Stimulated activated CD8-positive, alpha-beta memory T cell treated with anti-CD3 and anti-CD28 coated beads, Interleukin-4, amount 100 ng/mL, for 4 hours (primary cell): ENCODE measurements at places on chromosomes 5 and 9.

GRCh38 chr9:17876687-17877086 lies 297.8 kb downstream of the SH3GL2 start:
- DNase-seq = no peak

DNA sequence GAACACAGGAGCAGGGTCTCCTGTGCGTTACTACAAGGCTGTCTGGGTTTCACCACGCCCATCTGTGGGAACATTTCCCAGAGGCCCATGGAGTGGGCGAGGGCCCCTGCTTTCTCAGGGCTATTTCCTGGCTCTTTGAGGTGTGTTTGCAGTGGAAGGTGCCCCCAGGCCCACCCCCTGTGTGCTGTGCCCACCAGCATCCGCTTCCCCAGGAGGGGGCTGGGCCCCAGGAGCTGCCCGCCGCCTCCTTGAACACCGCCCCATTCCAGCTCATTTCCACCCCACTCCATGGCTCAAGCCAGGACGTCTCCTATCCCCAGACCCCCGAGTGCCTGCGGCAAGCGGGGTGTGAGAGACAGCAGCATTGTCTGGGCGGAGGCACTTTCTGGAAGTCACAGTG lies 70.5 kb downstream of the NEK6 start:
- DNase-seq = no peak

DNA sequence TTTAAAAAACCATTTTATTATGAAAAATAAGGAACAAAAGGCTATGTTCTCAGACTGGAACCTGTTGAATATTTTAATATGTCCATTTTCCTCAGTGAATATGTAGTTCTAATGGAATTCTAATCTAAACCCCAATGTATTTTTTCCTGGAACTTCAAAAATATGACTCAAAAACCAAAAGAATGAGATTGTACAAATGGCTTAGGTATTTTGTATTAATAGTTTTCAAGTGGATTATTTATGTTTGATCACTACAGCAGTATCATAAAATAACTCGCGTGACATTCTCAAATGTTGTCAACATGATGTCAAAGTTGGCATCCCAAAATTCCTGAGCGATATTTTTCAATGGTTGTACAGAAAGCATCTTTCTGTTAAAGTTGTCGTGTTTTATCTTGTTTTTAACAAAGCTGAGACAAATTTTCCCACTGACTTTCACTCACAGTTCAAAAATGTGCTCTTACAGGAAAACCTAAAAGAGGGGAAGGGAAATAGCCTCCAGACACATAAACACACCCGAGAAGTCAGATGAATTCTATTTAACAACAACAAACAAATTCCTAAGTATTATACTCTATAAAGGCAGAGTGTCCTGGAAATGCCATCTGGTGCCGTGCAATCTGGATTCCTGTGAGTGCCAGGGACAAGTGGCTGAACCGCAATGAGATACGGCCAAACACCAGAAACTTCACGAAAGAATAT lies 68.1 kb upstream of the TAS2R1 start:
- no peak for DNase-seq

- DNase-seq = no peak
These were observed 370.4 kb upstream of the PTPRD start for GRCh38 chr9:10983251-10983650.

GRCh38 chr9:93477397-93477796 lies 24.0 kb upstream of the FAM120AOS start:
- DNase-seq = no peak

DNA sequence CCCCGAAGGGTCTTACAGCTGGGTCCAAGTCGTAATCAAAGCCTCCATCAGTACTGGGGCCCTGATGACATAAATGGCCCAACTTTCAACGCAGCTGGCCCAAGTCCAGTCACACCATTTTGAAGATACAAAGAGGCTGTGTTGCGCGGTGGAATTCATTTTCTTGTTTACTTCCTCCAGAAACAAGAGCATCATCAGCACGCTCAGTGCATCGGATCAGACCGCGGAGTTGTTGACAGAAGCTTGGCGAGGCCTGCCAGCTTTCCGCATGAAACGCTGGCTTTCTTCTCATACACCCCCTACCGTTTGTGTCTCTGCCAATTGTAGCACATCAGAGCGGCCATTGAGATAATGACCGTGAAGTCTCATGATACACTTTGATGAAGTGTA lies 101.7 kb upstream of the SPATA31D4 start:
- DNase-seq = no peak

DNA sequence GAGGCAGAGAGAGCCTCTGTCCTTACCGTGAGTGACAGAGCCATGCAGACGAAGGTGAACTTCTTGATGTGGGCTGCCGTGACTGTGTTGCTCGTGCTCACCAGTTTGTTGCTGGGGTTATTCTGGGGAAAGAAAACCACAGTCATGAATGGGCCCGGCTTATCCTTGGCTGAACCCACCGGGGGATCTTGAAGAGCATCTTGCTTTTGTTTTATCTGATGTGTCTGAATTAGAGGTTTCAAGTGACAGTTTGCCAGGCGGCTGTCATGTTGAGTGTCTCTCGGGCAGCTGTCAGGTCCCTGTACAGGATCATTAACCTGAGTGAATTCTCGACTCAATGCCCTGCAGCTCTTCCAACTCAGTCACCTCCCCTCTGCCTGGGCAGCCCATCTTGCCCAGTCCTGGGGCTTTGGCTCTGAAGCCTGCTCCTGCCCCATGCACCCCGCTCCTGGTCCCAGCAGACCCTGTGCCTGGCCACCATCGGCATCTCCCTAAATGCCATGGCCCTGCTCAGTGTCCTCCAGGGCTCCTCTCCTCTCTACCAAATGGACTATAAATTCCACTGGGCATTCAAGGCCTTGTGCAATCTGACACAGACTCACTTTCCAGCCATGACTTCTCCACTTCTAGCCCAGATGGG lies 77.4 kb downstream of the OTULIN start:
- no peak for DNase-seq

- no peak for DNase-seq
These were observed 41.3 kb upstream of the C9orf72 start for GRCh38 chr9:27614551-27614950.

- no peak for DNase-seq
These were observed 6.5 kb downstream of the CAST start for GRCh38 chr5:96668725-96669124.

- DNase-seq = no peak
These were observed 8.1 kb downstream of the CCDC180 start for GRCh38 chr9:97315550-97315949.

DNA sequence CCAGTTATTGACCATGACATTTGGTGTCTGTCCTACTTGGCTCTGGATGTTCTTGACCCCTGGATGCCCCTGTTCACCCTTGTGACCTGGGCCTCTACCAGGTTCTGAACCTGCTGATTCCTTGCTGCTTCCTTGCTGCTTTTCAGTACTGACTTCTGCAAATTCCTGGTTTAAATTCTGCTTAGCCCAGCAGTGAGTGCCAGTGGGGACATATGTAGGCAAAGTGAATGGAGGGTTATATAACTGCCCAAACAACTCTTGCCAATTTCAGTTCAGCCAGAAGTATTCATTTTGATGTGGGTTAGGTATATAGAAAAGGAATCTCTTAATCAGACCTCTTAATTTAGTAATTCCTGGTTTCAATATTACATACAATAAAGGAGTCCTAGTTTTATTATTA lies 220.6 kb downstream of the TAF11L14 start:
- DNase-seq = no peak

GRCh38 chr5:148416921-148417320 lies 33.2 kb downstream of the FBXO38 start:
- no peak for DNase-seq

- DNase-seq = no peak
These were observed 31.5 kb upstream of the EQTN start for GRCh38 chr9:27328483-27328882.

DNA sequence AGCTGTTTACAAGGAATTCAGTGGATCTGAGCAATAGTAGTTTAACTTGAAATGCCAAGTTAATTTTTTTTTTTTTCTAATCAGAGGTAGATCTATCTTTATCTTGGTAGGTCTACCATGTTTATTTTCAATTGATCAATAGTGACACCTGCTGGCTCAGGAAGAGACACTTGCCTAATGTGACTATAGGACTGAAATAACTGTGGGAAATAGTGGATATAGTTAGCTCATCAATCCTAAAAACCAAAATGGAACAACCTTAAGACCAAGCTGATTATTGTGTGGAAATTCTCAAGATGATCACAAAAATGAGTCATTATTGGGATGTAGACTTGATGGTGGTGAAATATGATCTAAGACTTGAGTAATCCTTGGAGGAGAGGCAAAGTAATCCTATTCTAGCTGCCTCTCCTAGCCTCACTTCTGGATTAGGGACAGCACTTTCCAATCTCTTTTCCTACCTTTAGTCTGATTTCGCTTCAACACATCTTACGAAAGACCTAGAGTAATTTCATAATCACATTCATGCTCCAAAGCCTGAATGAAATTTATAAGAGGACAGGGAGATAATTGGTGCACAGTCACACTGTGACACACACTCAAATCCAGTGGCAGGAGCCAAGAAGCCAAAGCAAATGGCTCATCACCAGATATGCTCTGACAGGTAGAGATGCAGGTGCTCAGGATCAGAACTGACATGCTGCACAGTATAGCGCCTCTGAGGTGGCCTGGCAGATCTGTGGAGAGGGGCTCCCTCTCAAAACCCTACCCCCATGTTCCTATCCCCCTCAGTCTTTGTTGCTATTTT lies 156.3 kb downstream of the HMHB1 start:
- DNase-seq = no peak

DNA sequence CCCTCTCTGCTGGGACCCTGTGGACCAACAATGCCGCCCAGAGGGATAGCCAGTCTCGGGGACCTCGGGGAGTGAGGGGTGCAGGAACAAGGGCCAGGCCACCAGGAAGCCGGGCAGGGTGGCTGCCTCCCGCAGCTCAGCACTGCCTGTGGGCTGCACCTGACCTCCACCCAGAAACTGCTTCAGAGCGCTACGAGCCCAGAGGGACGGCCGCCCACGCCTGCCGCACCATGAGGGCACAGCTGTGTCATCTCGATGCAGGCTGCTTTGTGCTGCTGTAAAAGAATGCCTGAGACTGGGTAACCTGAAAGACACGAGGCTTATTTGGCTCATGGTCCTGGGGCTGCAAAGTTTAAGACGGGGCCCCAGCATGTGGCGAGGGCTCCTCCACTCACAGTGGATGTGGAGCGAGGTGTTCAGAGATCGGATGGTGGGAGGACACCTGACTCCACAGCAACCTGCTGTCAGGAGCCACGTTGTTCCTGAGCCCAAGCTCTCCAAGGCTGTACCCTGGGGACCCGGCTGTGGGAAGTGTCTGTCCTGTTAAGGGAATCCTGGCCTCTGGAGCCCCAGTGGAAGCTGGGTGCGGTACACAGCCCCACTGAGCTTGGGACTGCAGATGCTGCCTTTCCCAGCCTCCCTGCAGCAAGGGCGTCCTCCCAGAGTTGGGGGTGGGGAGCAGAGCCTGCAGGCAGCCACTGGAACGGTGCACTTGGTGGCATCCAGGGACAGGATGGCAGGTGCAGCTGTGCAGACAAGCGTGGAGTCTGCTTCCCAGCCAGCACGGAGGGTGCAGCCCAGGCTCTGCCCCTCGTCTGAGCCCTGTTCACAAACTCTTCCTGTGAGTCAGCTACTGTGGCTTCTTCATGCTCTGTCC lies 11.8 kb upstream of the ZDHHC11 start:
- DNase-seq = no peak

GRCh38 chr5:15885156-15885555 lies 294.4 kb downstream of the MARCHF11 start:
- no peak for DNase-seq

GRCh38 chr5:6843821-6844220 lies 130.6 kb downstream of the TENT4A start:
- no peak for DNase-seq

DNA sequence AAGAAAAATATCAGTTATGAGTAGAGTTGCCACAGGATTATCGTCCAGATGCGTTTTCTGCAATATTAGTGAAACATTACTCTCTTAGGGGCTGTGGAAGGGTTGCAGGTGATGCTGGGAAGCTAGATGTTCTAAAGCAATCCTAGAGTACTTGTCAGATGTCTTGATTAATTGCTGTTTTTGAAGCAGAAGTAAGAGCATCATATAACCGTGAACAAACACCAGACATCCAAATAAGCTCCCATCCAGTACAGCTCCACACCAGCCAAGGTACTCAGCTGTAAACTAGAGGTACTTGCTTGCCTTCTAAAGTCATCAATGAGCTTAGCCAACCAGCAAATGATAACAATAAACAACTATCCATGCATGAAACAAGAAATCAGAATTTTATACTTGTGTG lies 131.1 kb downstream of the ST8SIA4 start:
- no peak for DNase-seq

DNA sequence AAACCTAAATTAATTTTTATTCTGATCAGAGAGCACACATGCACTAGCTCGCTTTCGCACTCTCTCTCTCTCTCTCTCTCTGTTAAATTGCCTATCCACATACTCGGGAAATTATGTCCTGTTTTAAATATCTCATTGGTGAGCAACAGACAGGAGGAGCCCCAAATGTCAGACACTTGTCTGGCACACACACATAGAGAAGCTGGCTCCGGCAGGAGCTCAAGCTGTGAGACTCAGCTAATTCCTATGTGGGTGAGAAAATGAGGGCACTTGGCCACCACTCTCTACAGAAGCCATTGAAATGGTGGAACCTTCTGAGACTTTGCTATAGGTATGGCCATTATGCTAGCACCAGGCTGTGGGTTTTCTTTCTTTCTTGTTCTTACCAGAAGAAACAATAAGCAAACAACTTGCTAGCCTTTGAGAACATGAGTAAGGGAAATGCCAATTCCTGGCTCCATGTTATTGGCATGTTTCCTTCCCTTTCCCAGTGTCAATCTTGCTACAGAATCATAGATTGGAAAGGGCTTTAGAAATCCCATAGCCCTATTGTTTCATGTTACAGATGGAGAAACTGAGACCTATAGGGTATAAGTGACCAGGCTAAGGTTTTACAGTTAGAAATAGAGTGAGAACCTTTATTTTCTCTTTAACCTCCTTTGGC lies 9.0 kb downstream of the RFX3 start:
- DNase-seq = no peak

DNA sequence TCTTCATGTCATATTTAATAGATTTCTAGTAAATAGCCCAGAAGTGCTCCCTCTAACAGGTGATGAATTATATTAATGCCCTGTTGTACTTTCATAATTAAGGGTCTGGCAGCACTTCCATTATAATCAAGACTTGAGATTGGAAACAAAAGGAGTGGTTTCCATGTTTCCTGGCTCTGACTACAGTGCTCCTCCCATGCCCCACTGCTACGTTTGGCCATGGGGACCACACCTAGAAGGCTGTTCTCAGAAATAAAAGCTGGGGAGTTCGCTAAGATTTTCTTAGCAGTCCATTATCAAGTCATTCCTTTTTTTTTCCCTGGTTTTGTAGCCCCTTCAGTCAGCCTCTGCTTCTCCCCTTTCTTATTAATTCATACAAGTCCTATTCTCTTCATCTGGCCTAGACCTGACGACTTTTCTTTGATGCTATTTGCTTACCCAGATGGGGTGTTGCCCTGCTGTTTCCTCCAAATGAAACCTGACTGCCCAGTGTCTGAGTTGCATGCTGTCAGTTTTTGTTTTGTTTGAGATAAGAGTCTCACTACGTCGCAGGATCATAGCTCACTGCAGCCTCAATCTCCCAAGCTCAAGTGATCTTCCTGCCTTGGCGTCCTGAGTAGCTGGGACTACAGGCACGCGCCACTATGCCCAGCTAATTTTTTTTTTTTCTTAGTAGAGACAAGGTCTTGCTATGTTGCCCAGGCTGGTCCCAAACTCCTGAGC lies 312.1 kb upstream of the EFNA5 start:
- DNase-seq = no peak
